ENCODE measurements at places on chromosomes 12 and 14. TPM values are rescaled to one million over a fixed set of nuclear protein-coding genes. Genes with fewer than 3 reads are reported as not detected.

DNA sequence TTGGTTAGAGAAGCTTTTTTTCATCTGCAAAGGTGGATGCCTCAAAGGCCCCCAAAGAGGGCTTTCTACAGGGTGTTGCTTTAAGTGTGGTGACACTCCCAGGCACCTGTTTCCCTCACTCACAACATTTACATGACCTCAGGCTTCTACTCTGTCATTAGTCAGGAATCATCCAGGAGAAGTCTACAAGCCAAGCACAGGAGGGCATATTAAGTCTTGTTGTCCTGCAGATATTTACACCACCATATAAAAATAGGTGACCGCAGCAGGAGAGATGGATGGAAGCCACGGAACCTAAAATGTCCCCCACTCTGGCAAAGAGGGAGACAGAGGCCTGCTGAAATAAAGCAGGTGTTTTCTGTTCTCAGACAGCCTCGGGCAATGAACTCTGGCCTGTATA, 7.5 kb upstream of the DPF3 start:
- no peak for DNase-seq

DNA sequence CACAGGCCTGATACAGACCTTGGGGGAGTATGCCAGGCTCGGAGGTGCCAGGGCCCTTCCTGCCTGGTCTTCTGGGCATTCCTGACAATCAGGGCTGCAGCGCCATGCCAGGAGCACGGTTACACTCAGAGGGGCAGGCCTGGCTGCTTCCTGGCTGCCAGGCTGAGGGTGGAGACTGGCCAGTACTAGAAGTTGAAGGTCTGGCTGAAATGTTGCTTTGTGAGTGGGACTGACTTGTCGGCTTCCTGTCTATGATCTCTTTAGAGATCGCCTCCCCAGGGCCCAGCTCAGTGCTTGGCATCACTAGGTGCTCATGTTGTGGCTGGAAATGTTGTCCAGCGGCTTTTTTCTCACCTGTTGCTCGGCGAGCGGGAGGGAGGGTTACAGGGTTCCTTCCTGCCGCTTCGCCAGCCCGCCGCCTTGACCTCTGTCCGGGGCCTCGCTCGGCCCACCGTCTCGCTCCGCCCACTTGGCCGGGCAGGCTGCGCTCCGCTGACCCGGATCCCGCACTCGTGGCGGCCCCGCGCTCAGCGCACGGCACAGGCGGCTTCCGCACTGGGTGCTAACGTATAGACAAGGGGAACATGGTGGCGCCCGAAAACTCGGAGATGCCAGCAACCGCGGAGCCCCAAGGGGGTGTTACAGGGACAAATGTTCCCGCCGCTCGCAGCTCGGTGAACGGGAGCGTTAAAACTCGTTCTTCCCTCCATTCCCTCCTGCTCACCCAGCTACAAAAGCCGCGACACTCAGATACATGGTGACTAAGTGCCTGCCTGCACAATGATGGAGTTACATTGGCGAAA, 32.6 kb downstream of the PAPLN start:
- peak; percentile 90 for DNase-seq

GRCh38 chr12:58196971-58197370, 255.6 kb downstream of the ATP23 start:
- no peak for DNase-seq

DNA sequence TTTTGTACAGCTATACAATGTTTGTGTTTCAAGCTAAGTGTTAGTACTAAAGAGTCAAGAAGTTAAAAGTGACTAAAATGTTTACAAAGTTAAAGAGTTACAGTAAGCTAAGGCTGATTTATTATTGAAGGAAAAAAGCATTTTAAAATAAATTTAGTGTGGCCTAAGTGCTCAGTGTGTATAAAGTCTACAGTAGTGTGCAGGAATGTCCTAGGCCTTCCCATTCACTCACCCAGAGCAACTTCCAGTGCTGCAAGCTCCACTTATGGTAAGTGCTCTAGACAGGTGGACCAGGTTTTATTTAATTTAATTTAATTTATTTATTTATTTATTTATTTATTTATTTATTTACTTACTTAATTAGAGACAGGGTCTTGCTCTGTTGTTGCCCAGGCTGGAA, 19.6 kb downstream of the DLK1 start:
- no peak for DNase-seq

GRCh38 chr12:42235426-42235825, 2.6 kb downstream of the YAF2 start:
- DNase-seq = no peak

The IKZF4 gene
- total RNA-seq = 1.5 TPM

The EPYC gene
- total RNA-seq = not detected

The CYP27B1 gene
- 0.59 TPM for total RNA-seq

The INSM2 gene
- total RNA-seq = not detected

The DACT1 gene
- total RNA-seq = 9.5 TPM
